ENCODE measurements at places on chromosomes 7 and 10.
A peak's percentile ranks its signal among the peaks of the same experiment; 100 is the strongest.

DNA sequence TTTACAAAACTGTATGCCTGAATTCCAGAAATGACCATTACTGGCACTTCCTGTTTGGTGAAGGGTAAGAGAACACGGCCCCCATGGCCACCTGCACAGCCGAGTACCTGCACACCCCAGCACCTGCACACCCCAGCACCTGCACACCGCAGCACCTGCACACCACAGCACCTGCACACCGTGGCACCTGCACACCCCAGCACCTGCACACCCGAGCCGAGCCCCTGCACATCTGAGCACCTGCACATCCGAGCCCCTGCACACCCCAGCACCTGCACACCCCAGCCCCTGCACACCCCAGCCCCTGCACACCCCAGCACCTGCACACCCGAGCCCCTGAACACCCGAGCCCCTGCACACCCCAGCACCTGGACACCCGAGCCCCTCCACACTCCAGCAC is 243.5 kb downstream of the DNAJB6 start:
- DNase-seq: no peak

DNA sequence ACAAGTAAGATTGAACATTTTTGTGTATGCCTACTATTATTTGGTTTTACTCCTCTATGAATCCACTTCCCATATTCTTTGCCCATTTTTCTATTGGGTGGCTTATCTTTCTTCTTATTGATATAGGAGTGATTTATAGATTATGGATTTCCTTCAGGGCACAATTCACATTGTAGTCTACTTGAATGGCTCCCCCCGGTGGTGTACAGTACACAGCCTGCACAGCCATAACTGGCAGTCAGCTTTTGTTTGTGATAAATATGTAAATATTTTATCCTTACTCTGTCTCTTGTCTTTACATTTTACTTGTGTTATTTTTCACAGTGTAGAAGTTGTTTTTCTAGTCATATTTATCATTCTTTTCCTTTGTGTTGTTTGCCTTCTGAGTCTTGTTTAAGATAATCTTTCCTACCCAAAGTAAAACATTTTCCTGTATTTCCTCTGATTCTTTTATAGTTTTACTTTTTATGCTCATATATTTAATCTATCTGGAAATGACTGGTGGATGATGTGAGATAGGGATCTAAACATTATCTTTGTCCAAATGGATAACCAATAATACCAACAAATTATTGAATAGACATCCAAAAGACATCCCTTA is 23.9 kb upstream of the CALD1 start:
- DNase-seq: no peak

DNA sequence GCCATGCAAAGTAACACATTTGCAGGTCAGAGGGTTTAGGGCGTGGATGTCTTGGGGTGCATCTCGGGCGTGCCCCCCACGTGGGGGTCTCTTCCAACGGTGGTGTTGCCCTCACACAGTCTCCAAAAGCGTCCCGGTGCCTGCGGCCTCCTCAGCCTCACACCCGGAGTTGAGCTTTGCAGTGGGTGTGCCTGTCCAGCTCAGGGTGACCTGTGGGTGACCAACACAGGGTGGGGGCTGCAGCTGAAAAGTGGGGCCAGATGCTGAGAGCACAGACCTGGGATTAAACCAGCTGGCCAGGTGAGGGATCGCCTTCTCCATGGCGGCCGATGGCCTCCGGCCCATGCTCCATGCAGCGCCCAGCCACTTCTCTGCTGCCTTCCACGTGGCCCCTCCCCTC is 63.1 kb downstream of the PWWP2B start:
- no peak for DNase-seq

DNA sequence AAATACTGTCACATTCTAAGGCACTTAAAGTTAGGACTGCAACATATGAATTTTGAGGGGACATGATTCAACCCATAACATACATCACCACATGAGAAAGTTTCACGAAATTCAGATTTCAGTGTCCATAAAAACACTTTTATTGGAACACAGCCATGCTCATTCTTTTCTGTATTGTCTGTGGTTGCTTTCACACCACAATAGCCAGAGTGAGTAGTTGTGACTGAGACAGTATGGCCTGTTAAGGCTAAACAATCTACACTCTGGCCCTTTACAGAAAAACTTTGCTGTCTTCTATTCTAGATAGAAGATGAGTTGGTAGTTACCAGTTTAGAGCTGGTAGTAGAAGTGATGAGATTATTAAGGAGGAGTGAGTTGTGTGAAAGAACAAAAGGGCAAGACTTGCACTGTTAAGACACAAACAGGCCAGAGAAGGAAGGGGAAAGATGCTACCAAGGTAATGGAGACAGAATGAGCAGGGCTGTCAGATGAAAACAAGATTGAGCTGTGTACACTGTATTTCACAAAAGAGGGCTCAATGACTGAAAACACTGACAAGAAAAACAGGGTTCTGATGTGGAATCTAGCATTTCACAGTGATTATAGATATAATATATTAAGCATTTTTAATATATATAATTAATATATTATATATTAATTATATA is 108.6 kb downstream of the PPP1R3A start:
- no peak for DNase-seq

DNA sequence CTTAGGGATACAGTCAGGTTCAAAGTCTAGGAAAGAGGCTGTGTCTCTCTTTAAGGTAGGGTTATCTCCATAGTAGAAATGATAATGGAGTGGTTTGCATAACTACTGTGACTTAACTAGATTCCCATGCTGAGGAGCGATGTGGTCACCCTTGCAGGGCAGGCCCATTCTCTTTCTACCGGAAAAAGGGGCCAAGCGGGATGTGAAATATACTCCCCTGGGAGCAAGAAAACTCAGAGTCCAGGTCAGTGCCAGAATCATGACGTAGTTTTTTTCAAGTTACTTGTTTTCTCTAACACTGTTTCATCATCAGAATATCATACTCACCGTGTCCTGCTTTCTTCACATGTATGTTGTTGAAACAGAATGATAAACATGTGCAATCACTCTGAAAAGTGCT is 649.0 kb upstream of the ANKRD30A start:
- DNase-seq: no peak

GRCh38 chr10:25725917-25726716 is 207.9 kb upstream of the MYO3A start:
- no peak for DNase-seq

- no peak for DNase-seq
These were observed 13.0 kb downstream of the AKAP9 start for GRCh38 chr7:91953618-91954017.

DNA sequence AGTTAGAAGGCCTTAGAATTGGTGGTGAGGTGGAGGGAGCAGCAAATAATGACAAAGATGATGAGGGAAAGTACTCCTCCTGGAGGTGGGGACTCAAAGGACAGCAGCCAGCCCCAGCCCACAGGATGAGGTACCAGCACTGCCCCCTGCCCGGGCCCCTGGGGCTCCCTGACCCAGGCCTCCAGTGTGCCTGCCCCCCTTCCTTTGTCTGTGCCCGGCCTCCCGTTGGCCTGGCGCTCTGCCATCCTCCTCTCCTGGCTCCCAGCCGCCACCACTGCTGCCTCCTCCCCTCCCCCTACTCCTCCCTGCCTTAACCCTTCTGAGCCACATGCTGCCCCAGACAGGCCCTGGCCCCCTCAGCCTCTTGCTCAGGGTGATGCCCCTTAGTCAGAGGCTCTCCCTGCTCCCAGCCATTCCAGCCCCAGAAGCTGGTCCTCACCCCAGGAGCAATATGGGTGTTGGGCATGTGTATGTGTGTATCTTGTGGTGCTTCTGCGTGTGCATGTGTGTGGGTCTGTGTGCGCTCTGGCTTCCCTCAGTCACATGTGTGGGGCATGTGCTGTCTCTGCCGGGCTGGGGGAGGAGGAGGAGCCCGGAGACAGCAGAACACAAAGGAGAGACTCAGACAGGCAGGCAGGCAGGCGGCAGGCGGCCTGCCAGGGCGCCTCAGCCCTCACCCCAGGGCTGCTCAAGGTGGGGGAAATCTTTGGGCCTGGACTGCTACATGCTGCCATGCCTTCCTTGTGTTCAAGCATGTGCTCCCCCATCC is 2.6 kb downstream of the LDB1 start:
- peak; percentile 89 for DNase-seq

GRCh38 chr7:139033346-139034114 is 2.3 kb downstream of the ZC3HAV1L start:
- DNase-seq: no peak

DNA sequence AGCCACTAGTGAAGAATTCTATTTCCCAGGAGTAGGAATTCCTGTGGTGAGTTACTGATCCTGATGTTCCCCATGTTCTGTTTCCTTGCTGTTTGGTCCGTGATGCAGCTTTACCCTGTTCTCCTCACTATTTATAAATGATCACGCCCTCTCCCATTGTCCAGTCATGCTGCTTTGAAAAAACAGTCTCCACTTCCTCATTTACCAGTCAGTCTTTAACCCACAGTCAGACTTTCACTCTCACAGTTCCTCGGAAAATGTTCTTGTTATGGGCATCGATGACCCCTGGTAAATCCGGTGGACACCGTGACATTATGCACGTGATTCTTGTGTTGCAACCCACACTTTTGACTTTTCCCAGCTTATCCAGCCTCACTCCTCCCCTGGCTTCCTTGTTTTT is 14.4 kb downstream of the SCIN start:
- DNase-seq: no peak

DNA sequence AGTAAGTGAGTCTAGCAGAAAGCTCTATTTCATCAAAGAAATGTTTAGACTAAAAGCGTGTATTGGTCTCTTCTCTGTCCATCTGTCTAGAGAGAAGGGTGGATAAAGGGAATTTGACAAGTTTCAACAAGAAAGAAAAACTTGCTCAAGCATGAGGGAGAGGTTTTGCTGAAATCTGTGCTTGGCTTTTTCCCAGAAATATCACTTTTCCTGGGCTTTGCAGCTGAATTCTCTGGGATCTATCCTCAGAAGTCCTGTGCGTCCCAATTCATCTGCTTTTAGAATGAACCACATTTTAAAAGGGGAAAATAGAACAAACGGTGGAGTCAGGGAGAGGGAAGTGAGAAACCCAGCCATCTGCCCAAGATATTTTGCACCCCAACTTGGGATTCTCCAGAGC is 59.6 kb upstream of the CELF2 start:
- no peak for DNase-seq

DNA sequence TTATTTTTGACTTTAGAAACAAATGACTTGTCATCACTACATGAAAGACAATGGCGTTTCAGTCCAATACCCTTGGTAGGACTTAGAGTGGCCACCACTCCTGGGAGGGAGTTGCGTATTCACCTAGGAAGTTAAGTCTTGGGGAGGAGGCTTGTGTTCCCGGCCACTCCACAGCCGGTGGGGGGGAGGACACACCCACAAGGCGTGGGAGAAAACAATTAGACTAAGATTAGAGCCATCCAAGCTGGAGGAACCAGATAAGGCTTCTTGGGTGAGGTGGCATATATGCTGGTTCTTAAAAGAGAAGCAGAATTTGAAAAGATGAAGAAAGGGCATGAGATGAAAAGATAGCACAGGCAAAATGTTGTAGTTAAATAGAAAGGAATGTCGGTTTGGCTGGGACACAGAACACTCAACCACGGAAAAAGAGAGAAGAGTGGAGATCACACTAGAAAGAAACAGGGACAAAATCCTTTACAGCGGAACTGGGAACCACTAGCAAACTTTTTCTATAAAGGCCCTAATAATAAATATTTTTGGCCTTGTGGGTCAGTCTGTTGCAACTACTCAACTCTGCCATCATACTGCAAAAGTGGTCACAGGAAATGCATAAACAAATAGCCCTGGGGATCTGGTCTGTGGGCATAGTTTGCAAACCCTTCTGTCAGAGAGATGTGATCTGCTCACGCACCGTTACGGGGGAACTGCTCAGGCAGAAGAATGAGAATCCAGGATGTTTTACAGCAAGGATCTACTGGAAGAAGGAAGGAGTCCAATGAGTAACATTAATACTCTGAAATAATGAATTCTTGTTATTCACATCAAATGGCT is 651.8 kb downstream of the PARD3 start:
- no peak for DNase-seq

- DNase-seq: no peak
These were observed 1042.0 kb downstream of the DNAJB9 start for GRCh38 chr7:109611656-109612055.

GRCh38 chr7:2360796-2361195 is 6.2 kb downstream of the EIF3B start:
- no peak for DNase-seq

GRCh38 chr10:79434223-79434687 is 11.2 kb downstream of the ZCCHC24 start:
- peak; percentile 12 for DNase-seq

DNA sequence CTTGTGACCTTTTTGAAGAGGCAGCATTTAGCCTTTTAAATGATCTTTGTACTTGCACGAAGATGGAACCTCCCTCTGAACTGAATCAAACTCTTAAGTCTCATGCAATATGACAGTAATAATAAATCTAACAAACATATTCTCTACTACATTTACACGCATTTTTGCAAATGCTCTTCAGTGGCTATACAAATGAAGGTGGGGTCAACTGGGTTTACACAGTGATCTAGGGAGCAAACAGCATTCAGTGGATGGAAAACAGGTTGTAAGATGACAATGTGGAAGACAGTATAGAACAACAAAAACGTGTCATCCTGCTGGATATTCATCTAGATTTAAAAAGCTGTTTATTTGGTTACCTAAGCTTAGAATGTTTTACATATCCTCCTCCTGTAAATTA is 7.5 kb downstream of the CCDC186 start:
- DNase-seq: no peak

- peak; percentile 23 for DNase-seq
These were observed 1.9 kb downstream of the AUTS2 start for GRCh38 chr7:69599955-69600709.

GRCh38 chr10:51911723-51912122 is 212.3 kb upstream of the CSTF2T start:
- DNase-seq: no peak

DNA sequence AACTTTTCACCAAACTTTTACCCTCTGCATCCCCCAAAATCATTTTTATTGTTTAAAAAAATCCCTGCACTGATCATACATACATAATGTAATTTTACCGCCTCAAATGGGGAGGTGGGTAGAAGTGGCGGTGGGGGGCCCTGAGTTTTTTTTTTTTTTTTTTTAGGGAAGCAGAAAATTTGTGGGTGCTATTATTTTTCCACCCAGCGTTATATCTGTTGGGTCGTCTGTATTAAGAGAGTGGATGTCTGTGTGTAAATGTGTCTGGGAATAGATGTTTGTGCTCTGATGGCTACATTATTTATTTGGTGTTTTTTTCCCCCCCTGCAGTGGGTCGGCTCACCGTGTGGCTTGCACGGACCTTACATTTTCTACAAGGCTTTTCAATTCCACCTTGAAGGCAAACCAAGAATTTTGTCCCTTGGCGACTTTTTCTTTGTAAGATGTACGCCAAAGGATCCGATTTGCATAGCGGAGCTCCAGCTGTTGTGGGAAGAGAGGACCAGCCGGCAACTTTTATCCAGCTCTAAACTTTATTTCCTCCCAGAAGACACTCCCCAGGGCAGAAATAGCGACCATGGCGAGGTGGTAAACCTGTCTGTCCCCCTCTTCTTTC is 438 bp downstream of the ARID5B start:
- DNase-seq: peak; percentile 21

Measured in ovary (tissue), 10 donors.